Fibroblast of skin of abdomen (primary cell): ENCODE measurements at places on chromosomes 6 and 20.
A peak's percentile ranks its signal among the peaks of the same experiment; 100 is the strongest.

GRCh38 chr6:43149265-43149664, 21.8 kb upstream of the SRF start:
- peak; percentile 50 for DNase-seq

- no peak for DNase-seq
Observed at GRCh38 chr6:133205304-133205703, 35.9 kb upstream of the EYA4 start.

GRCh38 chr6:126210398-126211075, 129.4 kb upstream of the CENPW start:
- no peak for DNase-seq

DNA sequence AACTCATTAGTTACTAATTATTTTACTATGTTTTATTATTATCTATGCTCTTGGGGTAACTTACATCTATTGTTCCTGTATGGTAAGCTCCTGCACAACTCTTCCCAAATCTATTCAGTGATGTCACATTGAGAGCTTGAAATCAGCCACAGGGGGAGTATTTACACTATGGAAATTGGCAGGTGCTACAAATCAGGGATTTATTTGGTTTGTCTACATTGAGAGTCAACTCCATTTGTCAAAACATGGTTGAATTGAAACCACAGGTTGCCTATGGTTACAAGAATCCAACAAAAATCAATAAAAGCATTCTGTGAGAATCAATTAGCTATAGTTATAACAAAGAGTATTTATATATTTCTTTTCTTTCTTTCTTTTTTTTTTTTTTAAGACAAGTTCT, 3.9 kb upstream of the FITM2 start:
- no peak for DNase-seq

DNA sequence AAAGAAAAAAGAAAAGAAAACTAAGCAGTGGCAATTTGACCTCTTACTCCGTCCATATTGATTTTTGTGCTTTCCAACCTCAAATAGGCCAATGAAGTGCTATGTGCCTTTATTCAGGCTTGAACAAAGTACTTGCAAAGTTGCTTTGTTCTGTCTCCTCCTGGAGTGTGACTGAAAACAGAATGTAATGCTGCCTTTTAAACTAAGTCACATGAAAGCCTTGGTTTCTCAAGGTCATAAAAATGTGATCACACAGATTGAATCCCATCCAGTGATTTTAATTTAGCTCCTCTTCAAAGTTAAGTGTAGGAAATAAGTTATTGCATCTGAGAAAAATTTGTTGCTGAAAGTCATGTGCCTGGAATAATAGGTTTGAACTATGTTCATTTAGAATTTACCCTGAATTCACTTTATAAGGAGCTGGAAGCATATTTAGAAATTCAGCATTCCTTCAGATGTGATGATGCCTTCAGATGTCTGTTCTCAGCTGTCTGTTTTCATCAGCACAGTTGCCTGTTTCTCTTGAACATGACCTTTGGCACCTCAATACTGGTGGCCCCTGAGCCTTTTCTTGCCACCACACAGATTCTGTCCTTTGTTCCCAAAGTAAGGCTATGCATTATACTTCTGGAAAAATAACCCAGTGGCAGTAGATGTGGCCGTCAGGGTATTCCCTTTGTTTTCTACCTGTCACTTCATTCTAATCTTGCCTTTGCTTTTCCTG, 48.8 kb downstream of the KIZ start:
- no peak for DNase-seq

DNA sequence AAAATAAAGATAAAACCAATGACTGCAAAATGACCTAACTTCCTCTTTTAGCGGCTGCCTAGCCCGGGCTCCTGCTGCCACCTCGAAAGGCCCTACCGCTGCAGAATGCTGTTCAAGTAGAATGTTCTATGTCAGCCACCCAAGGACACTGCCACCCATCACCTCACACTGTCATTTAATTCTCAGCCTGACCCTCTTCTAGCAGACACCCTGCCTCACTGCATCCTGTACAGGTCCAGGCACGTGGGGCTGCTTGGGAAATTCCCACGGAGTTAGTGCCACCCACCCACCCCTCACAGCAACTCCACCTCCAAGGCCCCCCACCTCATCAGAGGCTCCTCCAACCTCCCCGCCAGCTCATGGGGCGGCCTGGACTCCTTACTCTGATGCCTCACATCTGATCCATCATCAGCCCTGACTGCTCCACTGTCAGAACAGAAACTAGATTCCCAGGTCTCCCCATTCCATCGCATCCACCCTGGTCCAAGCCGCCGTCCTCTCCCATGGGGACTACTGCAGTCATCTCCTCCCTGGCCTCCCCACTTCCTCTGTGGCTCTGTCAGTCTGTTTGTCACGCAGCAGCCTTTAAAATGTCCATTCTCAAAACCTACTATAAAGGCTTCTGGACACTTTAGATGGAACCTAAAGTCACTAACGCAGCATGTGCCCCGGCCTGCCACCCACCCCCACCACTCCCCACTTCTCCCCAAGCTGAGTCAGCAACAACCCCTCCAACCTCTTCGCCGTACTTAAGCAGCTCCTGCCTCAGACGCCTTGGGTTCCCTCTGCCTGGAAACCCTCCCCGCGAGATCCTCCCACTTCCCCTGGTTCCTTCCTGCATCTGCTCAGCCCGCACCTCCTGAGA, 17.0 kb downstream of the NFATC2 start:
- peak; percentile 34 for DNase-seq

- DNase-seq, result peak; percentile 74
Observed at GRCh38 chr6:43491750-43492661, 14.6 kb downstream of the TJAP1 start.

DNA sequence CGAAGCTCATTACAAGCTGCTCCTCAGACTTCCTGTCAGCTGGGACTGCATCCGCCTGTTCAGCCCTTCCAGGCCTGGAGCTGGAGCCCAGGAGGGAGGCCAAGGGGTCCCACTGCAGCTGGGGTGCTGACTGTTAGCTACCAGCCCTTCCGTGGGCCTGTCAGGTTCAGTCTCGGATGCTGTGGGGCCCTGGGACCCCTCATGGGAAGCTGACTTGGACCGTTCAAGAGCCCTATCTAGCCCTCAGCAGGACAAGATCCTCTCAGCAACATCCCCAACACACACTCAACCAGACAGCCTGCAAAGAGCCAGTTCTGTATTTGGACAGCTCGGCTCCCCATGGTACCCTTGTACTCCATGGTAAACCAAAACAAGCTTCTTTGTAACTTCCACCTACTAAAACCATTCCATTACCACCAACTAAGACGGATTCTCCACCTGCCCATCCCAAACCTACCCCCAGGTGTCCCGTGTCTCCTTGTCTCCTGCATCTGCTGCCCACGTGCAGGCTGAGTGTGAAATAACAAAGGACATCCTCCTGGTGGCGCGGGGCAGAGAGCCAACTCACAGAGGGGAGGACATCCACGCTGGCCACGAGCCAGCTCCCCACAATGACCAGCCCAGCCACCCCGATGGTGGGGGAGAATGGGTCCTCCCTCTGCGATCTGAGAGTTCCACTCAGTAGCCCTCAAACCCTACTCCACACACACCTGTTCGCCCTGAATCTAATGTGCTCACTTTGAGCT, 111.2 kb downstream of the TAF4 start:
- no peak for DNase-seq

DNA sequence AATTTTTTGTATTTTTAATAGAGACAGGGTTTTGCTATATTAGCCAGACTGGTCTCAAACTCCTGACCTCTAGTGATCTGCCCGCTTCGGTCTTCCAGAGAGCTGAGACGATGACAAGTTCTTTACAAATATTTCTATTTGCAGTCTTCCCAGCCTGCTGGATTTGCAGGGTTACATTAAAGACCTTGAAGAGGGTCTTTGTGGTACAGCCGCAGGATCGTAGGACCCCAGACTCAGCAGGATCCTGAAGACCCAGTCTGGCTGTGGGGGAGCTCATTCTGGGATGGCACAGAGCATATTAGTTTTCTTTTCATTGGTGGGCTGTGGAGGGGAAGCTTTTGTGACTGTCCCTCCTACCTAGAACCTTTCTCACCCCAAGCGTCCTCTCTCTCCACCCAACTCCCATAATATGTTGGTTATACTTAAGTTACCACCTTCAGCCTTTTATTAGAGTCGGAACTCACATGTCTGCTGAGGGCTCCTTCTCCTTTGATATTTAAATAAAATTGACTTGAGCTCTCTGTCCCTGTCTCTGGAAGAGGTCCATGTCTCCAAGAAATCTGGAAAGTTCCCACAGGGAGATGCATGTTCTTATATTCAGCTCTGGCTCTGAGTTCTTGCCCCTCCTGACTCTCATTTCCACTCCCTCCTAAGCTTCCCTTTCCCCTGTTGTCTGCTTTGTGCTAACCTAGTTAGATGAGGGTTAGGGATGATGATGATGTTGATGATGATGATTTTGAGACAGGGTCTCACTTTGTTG, 72.0 kb downstream of the TIAM2 start:
- DNase-seq, result no peak

DNA sequence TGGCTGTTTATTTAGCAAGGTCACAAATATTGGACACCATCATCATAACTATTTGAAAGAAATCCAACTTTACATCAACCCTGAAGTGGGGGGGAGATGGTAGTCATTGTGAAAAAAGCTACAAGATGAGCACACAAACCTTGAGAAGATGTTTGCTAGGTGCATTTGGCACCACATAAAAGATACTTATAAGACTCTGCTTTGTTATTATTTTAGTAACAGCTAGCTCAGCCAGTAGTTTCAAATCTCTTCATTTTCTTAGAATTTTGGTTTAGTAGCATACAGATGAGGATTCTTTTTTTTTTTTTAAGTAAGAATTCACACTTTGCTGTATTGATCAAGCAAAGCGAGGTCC, 14.4 kb downstream of the ADTRP start:
- DNase-seq, result no peak

DNA sequence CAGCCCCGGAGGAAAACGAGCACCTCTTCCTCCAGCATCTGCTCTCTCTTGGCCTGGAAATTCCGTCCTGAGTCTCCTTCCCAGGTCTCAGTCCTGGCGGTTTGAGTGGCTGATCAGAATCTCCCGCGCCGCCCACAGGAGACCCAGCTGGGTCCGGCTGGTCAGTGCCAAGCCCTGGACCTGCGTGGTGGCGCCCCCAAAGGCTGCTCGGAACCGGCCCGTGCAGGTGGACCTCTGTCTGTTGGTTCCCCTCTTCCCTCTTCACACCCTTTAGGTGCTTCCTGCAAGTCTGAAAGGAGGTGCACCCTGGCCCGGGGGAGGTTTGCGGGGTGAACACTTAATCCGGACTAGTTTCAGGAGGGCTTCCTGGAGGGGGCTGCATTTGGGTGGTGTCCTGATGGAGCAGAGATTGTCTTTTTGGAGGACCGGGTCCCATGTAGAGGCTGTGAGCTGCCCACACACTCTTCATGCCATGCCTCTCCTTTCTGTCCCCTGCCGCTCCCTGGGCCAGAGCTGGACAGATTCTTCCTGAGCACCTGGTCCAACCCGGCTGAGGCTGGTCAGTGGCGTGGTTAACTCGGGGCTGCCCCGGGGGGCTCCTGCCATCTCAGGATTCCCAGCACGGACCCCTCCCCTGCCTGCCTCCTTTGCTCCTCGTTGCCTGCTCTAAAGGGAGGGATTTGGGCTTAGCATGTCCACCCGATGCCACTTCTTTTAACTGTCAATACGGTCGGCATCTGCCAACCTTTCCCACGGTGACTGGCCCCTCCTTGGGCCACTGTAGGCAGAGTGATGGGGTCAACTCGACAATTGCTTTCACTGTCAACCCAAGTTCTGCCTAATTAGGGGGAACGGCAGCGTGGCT, 16.5 kb upstream of the BHLHE23 start:
- DNase-seq, result no peak
